HFFc6 (cell line): ENCODE measurements at places on chromosomes 6 and 20.

GRCh38 chr6:148967011-148967520, 220.2 kb downstream of the UST start:
- no peak for DNase-seq

DNA sequence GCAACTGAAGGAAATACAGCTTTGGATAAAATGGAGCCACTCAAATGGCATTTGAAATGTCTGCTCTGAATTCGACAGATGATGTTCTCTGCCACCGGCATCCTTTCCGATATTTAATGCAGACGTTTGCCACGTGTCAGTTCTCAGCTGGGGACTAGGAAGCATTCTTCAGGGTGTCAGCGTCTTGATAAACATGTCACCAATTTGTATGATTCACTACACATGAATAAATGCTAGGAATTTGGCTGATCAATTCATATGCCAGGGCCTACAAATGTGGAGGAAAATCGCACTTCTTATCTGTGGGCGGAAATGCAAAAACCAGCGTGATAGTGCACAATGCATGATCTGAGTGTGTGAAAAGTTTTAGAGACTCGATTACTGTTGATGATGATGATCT, 169.5 kb downstream of the SLC24A3 start:
- no peak for DNase-seq

DNA sequence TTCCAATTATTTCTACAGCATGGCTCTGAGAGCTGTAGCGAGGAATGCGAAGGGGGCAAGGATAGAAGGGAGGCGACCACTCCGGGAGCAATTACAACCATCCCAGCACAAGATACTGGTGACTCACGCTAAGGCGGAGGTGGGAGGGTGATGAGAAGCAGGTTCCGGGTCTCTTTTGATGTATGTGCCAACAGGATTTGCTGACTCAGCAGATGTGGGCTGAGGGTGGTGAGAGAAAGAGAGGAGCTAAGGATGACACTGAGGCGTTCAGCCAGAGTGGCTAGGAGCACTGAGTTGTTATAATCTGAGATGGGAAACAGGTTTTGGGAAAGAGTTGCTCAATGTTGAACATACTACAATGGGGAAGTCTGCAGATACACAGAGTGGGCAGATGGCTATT, 9.3 kb upstream of the TXNDC5 start:
- DNase-seq = no peak

- no peak for DNase-seq
Measured at GRCh38 chr20:33650111-33650752, 11.9 kb upstream of the C20orf144 start.

GRCh38 chr6:21263531-21264287, 329.8 kb upstream of the SOX4 start:
- no peak for DNase-seq

- DNase-seq = no peak
Measured at GRCh38 chr20:18837718-18838117, 24.1 kb downstream of the SCP2D1 start.

DNA sequence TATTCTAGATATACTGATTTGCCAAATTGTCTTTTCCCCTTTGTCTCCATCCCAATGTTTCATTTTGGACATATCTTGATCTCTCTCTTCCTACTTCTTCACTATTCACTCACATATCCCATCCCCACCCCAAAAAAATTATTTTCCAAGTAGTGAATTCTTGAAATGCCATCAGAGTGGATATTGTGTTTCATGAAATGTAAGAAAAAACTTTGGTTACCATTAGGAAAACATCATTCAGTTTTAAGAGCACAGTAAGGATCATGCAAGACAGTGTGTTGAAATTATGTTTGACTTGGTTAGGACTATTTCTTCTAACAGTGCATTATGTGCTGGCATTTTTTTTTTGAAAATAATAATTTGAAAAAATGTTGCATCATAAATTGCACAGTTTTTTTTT, 5.7 kb downstream of the RSPO3 start:
- no peak for DNase-seq

DNA sequence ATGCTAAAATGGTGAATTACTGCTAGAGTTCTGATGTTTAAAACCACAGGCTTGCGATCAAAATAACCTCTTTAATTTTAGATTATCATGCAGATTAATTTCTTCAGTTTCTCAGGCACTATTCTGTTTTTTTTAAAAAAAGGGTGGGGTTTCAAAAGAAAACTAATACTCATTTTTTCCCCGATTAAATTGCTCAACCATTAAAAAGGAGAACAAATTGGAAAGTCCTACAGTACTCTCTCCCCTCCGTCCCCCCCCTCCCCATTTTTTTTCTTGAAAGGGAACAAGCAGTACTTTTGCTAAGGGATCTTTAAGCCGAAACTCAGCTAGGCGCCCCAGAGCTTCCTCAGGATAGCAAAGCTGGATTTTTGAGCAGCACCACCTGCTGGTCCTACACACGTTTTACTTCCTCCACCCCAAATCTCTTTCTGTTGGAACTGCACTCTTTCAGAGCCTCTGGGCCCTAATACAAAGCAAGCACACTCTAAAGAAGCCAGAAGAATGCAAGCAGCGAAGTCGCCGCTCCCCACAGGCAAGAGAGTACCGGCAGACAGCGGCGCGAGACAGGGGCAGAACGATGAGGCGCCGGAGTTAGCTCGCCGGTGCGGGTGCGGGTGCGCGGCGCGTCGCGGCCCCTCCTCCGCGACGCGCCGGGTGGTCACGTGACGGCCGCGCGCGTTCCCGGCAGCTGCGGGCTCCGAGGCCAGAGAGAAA, at the start of gene RNF146:
Gene RNF146, plus strand, starts transcription at position 687 of the 714 bp plus-strand sequence. CDS start 13,475 bp downstream, outside the sequence.
- DNase-seq = peak; percentile 69

GRCh38 chr6:63824722-63825121, 189.1 kb downstream of the PHF3 start:
- DNase-seq = no peak

DNA sequence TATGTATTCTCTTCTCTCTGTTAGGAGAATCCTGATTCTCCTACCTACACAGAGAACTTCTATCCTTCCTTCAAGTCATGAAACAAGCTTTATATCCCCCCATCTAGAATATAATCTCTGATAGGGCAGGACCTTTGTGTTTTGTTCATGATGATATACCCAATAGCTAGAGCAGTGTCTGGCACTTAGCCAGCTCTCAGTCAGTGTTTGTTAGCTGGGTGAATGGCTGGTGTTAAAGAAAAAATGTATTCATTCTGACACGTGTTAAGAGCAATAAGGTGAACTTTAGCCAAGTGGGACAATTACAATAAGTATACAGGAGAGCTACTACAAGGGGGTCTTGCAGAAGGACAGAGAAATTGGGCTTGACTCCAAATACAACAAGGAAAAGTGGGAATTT, 34.3 kb upstream of the TNFRSF21 start:
- DNase-seq = no peak

DNA sequence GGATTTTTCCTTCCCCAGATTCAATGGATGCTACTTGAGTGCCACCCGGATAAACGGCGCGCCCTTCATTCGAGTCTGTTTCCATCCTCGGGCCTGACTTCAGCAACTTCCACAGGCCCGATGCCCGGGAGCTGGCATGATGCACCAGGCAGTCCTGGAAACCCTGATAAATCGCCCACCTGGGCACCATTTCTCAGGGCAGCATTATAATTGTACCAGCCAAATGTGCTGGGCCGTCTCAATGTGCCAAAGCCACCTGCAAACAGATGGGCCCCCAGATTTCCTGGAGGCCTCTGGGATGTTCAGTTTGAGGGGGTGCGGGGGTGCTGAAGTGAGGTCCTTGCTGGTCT, 65.8 kb downstream of the NOL4L start:
- DNase-seq = no peak

DNA sequence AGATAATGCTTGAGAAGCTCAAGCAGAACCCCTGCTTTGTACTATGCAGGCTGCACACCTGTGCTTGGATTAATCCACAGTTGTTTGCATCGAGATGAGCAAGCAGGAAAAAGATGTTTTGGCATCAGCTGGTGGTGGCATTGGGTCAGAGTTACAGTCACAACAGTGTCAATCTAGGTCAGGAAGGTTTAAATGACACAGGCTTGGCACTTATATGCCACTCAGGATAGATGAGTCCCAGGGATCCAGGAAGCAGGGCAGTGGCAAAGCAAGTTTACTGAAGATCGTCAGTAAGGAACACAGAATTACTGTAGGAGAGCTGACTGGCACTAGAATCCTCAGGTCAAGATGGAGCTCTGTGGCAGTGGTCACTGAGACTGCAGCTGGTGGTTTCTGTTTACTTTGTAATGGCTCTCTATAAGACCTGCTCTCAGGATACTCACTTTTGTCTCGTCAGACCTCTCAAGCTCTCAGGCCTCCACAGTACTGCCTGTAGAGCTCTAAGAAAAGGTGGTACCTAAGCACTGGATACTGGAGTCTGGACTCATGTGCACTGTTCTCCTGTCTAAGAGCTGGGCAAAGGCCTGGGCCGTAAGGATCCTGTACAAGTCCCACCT, 110.1 kb upstream of the HS3ST5 start:
- no peak for DNase-seq

- no peak for DNase-seq
Measured at GRCh38 chr20:25541676-25542075, 43.7 kb downstream of the NINL start.

DNA sequence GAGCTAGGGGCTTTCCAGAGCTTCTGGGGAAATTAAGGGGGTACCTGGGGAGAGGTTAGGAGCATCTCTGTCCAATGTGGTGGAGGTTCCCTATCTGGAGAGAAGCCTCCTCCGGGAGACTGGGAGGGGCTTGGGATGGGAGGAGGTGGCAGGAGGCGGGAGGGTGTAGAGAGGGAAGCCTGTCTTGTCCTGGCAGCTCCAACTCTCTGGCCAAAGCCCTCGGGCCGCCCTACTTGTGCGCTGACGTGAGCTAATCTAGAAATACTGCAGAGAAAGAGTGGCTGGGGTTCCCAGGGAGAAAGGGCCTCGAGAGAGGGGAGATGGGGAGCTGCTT, 1.6 kb upstream of the SLC32A1 start:
- no peak for DNase-seq

- DNase-seq = peak; percentile 85
Measured at GRCh38 chr6:100549406-100550167, 84.9 kb upstream of the SIM1 start.

DNA sequence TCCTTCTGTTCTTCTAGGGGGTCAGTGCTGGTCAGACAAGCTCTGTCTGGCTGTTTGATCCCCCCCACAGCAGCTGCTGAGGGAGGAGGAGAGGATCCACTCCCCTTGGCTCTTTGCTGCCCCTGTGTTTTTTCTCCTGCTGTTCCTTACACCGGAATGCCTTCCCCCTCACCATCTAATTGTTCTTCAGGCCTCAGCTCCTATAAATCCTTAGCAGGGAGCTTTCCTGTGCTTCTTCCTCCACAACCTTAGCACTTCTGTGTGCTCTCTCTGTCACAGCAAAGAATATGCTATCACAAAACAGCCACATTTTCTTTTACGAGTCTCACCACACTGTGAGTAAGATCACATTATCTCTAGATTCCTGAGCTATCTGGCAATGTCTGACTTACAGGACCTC, 196.6 kb downstream of the OTOR start:
- DNase-seq = no peak

- no peak for DNase-seq
Measured at GRCh38 chr20:20229595-20229994, 138.3 kb upstream of the INSM1 start.

- no peak for DNase-seq
Measured at GRCh38 chr6:7154341-7155139, 46.8 kb downstream of the RREB1 start.

DNA sequence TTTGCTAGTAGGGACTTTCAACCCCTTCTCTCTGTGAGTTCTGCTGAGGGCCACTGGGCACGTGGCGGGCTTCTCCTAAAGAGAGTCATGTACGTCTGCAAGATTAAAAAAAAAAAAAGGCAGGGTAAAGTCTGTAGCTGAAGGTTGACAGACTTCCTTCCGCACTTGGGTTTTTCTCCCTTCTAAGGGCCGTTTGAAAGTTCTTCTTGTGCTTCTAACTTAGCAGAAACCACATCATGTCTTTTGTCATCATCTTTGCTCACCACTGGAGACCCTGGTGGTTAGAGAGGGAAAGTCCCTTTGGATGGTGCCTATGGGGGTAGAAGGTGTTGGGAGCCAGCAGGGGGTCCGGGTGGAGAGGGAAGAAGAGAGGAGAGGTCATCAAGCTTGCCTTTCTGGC, 31.4 kb downstream of the PRDM1 start:
- no peak for DNase-seq

DNA sequence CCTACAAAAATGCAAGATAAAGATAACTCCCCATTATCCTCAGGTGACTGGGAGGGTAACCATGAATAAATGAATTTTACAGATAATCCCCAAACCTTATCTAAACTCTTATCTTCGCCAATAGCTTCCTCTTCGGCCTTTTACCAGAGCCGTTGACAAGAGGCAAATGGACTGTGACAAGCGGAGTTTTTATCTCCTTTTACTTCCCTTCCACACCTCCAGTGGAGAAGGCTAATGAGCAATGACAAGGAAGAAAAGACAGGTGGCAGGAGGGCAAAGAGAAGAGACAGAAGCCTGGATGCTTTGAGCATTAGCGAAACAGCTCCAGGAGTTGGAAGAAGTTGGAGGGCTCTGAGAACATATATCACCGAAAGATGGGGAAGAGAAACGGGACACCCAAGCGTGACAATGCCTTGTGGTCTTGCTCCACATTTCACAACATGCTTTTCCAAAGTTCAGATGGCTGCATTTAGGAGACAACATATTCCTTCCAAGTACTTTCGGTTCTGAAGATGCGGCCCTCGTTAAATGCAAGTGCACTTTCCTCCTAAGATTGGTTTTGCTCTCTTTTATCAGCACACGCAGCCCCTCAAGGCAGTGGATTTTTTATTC, 69.2 kb downstream of the PRDM1 start:
- no peak for DNase-seq

- DNase-seq = no peak
Measured at GRCh38 chr20:16246870-16247269, 326.4 kb downstream of the KIF16B start.

DNA sequence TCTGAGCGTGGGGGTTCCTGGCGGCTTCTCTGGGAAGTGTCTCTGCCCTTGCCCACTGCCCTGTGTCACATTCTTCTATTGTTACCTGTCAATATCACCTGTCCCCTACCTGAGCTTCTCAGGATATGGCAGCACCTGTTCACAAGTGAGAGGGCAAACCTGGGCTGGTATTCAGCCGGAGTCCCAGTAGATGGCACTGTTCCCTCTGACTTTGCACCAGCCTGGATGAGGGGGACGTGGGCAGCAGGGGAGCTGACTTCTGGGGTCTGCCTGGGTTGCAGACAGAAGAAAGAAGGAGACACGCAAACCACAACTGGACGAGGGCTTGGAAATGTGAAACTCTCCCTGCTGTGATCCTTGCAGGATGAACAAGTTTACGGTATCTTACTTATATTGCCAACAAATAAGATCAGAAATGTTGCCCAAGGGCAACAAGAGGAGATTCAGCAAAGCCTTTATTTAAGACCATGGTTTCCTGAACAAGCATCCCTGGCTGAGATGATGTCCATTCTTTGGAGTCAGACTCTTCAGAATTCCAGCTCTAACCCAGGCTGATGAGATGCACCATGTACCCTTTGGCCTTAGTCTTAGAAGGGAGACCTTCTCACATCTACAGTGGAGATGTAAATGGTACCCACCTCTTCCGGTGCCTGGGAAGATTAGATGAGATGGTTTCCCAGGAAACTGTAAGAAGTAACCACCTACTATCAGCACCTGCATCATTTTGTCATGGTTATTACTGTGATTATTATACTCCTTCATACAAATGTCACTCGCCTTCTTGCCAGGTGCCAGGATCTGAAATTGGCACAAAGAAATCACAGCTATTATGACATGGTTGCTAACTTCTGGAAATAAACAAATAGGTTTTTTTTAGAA, 400.0 kb upstream of the CDH4 start:
- no peak for DNase-seq

- no peak for DNase-seq
Measured at GRCh38 chr6:143708889-143709288, 31.1 kb downstream of the PHACTR2 start.
